ENCODE measurements at places on chromosomes 5 and 9.

- DNase-seq, result no peak
Measured at GRCh38 chr5:113809626-113810025, 296.1 kb downstream of the YTHDC2 start.

DNA sequence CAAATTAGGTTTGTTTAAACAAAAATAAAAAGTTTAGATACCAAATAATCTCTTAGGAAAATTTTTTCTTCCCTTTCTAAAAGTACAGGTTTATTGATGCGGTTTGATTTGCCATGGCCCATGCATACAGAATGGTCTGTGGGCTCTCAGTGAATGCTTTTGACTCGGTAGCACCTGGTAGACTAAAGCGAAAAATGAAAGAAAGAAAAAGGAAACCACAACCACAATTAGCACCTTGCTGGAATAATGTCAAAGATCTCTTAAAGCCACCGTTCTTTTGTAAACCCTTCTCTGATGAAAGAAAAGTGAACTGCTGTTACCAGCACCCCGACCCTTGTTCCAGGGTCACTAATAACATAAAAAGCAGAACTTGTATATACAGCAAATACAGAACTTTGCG is 157.9 kb downstream of the NFIB start:
- DNase-seq, result no peak

DNA sequence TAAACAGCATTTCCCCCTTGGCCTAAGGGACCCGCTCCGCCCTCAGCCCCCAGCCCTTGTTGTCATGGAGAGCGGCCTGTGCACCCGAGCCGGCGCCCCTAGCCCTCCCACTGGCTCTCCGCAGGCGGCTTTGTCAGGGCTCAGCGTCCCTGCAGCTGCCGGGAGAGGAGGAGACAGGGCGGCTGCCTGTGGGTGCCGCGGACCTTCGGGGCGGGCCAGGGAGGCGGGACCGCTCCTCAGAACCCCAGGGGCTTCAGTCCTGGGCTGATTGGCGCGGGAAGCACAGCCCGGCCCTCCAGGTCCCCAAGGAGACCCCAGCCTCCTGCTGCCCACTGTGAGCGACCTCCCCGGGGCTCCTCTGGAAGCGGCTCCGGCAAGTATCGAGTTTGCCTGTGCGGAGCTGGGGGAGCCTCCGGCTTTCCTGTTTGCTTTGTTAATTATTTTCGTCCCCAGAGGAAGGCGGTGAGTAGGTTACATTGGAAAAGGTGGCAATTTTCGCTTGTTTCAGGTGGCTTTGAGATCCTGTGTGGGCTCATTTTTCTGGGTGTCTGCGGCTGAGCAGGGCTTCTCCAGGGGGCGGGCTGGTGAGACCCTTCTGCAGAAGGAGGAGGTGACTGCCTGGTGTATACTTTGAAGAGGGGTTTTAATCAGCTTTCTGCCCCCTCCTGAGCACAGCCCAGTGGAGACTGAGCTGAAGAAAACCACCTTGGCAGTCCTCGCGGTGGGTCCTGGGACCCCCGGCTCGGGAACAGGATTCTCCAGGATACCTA is at the start of gene FGD3:
Gene FGD3, plus strand, starts transcription at position 256 of the 770 bp plus-strand sequence. CDS start 28,734 bp downstream, outside the sequence.
- peak; percentile 35 for DNase-seq

DNA sequence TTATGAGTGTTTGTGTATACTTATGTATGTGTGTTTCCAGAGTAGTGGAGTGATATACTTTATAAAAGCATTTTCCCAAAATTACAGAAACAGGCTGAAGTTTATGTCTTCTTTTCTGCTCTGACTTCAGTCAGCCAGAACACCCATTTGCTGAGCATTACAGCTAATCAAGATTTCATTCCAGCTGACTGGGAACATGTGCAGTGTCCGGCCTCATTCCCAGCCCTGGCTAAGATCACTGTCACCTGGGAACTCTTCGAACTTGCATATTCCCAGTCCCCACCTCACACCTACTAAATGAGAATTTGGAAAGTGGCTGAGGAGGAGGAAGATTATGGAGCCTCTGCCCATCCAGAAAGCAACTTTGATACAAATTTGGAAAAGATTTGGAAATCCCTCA is 90.8 kb upstream of the PRRC1 start:
- no peak for DNase-seq

GRCh38 chr9:89352874-89353649 is 34.8 kb downstream of the SECISBP2 start:
- no peak for DNase-seq

DNA sequence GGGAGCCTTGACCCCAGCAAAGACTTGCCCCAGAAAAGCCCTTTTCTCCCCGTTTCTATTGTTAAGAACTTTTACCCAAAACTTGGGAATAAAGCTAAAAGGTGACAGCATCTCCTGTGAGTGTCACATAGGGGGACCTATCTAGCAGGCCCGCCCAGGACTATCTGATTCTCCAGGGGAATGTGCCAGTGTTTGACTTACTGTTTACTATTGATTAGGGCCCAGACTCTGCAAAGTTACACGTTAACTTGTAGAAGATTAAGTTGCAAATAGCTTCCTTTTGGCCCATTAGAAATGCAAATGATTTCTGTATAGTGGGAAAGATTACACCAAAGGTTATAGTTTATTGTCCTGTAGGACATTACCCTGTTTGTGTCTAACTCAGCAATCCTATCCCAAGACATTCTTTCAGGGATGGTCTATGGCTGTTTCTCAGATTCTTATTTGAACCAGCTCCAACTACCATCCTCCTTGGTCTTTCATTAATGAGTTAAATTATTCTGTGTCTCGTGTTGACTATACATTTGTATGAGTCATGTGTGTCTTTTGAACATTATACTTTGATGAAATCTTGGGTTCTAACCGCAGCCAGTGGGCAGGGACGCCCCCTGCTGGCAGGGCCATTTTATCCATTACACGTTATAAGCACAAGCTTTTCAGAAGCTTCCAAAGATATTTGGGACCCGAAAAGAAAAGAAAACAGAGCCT is 60.7 kb downstream of the HRH2 start:
- DNase-seq, result peak; percentile 39

DNA sequence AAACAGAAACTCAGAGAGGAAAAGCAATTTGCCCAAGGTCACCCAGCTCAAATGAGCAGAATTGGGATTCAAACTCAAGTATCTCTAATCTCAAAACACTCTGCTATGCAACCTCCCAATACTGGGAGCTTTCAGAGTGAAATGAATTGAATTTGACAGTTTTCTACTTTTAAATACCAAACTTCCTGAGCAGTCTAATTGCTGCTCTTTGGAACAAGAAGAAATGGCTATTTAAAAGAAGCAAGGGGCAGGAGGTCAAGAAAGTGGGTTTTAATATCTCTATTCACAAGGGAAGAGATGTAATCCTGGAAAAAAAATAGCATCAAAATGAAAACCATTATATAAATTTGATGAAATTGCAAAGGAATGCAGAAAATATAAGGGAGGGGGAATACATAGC is 142.6 kb downstream of the INSYN2B start:
- DNase-seq, result no peak

DNA sequence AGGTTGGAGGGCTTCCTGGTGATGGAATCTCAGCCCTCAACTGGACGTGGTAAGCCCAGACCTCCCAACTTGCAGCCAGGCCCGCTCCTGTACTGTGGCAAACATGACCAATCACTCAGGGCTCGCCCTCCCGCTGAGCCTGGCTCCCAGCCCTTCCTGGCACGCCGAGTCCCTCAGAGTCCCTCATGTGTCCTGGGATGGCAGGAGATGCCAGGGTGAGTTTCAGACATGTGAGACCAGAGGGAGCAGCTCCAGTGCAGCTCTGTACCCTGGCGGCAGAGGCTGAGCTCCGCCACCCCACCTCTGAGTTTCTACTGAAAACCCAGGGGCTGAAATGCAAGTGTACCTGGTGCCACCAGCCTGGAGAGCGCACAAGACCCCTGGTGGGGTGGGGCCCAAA is 42.0 kb upstream of the RXRA start:
- no peak for DNase-seq

- no peak for DNase-seq
Measured at GRCh38 chr5:102313912-102314311, 17.8 kb upstream of the SLCO4C1 start.

GRCh38 chr9:1490341-1491232 is 440.4 kb downstream of the DMRT2 start:
- peak; percentile 24 for DNase-seq

GRCh38 chr9:124770359-124771020 is 621 bp downstream of the NR6A1 start:
- DNase-seq, result no peak

- no peak for DNase-seq
Measured at GRCh38 chr5:132462333-132462732, 28.2 kb downstream of the IRF1 start.

DNA sequence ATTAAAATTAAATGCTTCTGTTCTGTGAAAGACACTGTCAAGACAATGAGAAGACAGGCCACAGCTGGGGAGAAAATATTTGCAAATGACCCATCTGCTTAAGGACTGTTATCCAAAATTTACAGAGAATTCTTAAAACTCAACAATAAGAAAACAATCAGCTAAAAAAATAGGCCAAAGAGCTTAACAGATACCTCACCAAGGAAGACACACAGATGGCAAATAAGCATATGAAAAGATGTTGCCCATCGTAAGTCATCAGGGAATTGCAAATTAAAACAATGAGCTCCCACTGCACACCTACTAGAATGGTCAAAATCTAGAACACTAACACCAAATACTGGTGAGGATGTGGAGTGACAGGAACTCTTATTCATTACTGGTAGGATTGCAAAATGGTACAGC is 10.3 kb downstream of the WNK2 start:
- no peak for DNase-seq

- no peak for DNase-seq
Measured at GRCh38 chr5:58499941-58500340, 8.7 kb downstream of the GAPT start.

DNA sequence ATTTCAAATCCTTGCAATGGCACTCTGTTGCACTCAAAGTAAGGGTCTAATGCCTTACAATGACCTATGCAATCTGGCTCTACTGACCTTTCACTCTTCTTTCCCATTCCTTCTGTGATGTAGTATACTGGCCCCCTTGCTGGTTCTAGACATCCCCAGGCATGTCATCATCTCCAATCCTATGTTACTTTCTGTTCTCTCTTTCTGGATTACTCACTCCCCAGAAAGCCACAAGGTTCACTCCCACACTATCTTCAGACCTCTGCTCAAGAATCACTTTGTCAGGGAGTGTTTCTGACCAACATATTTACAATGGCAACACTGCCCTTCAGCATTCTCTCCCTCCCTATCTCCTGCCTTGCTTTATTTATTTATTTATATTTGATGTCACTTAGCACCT is 802.2 kb upstream of the WWC1 start:
- peak; percentile 9 for DNase-seq

DNA sequence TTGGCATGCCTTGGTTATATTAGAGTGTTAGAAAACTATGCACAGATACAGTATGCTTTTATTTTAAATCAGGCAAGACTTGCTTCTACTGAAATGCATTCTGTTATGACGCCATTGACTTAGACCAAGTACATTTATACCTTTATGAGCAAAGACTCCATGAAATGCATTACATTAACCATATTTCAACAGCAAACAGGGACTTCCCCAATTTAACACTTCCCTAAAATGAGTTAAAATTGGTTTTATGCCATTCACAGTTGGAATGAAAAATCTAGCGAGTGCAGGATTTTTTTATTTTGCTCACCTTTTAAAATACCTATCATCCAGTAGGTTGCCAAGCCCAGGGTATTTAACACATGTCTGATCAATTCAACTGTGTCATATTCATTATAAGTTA is 272.1 kb upstream of the IZUMO3 start:
- no peak for DNase-seq

DNA sequence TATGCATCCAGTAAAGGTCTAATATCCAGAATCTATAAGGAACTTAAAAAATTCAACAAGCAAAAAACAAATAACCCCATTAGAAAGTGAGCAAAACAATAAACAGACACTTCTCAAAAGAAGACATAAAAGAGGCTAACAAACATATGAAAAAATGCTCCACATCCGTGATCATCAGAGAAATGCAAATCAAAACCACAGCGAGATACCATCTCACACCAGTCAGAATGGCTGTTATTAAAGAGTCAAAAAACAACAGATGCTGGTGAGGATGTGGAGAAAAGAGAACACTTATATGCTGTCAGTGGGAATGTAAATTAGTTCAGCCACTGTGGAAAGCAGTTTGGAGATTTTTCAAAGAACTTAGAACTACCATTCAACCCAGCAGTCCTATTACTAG is 86.1 kb downstream of the WWC1 start:
- DNase-seq, result no peak

- DNase-seq, result no peak
Measured at GRCh38 chr5:33824516-33825195, 67.1 kb downstream of the ADAMTS12 start.

DNA sequence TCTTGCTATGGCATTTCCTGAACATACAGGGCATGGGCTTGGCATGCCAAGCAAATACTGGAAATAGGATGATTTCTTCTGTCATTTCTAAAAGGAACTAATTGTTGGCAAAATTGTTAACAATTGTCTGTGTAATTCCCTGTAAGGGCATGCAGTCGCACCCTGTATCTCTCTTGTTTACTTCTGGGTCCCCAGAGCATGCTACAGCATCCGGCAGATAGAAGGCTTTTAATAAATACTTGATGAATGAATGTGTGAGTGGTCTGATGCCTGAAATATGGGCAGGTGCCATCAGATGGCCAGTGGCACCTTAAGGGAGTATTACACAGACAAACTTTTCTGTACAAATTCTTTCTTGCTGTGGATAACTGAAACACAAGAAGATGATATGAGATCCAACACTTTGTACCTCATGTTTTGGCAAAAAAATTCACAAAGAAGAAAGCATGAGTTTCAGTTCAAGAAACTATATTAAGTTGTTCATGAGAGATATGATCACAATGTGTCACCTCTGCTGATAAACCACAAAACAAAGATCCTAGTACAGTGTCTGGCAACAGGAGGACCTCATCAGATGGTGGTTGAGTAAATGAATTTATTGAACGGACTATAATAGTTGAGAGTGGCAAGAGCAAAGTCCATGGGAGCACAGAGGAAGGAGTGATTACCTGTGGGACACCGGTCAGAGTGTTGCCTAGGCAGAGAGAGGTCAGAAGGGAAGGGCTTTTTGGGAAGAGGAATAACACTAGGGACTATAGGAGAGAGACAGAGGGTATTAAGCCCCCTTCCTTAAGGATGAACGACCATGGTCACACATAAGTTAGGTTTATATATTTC is 194.2 kb downstream of the ATP10B start:
- DNase-seq, result no peak

GRCh38 chr9:136149853-136150252 is 31.2 kb upstream of the TMEM250 start:
- no peak for DNase-seq

GRCh38 chr5:40560474-40561110 is 119.1 kb upstream of the PTGER4 start:
- no peak for DNase-seq

DNA sequence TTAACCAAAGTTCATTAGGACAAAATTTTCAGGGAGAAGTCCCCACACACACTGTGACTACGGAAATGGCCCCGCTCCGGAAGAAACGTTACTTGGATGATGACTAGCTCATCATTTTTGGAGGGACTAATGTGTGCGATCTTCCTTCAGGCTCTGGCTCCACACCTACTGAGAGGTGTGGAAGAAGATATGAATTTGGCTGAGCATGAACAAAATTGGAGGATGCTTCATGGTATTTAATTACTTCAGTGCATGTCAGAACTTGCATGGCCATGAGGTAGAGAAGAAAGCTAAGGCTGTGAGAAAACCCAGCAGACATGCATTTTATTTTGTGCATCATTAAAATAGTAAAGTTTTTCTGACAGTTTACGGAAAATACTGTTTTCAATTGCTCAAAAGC is 202.1 kb upstream of the TLE4 start:
- DNase-seq, result peak; percentile 26

GRCh38 chr9:117796681-117797080 is 92.5 kb downstream of the TLR4 start:
- DNase-seq, result no peak
